ENCODE measurements at places on chromosomes 1 and 21. TPM values are rescaled to one million over a fixed set of nuclear protein-coding genes. Genes with fewer than 3 reads are reported as not detected.

- no peak for DNase-seq
Measured at GRCh38 chr1:15220825-15221431, 26.1 kb upstream of the FHAD1 start.

- no peak for DNase-seq
Measured at GRCh38 chr1:25711555-25712298, 88.3 kb upstream of the SELENON start.

- DNase-seq = no peak
Measured at GRCh38 chr1:110148961-110149360, 1.3 kb upstream of the SLC6A17 start.

Gene SLC44A5
- 162 TPM for total RNA-seq

- DNase-seq = no peak
Measured at GRCh38 chr1:84603941-84604830, 29.9 kb upstream of the CTBS start.

Gene RRP15
- total RNA-seq = 21.6 TPM

Gene LY9
- not detected for total RNA-seq

- DNase-seq = no peak
Measured at GRCh38 chr1:3000671-3001470, 20.4 kb upstream of the ACTRT2 start.

DNA sequence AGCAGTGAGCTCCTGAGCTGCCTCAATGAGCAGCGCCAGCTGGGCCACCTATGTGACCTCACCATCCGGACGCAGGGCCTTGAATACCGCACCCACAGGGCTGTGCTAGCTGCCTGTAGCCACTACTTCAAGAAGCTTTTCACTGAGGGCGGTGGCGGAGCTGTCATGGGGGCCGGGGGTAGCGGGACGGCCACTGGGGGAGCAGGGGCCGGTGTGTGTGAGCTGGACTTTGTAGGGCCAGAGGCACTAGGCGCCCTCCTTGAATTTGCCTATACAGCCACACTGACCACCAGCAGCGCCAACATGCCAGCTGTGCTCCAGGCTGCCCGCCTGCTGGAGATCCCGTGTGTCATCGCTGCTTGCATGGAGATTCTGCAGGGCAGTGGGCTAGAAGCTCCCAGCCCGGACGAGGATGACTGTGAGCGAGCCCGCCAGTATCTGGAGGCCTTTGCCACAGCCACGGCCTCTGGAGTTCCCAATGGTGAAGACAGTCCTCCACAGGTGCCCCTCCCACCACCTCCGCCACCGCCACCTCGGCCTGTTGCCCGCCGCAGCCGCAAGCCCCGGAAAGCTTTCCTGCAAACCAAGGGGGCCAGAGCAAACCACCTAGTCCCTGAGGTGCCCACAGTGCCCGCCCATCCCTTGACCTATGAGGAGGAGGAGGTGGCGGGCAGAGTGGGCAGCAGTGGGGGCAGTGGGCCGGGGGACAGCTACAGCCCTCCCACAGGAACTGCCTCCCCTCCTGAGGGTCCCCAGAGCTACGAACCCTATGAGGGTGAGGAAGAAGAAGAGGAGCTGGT is 12.3 kb downstream of the ZBTB7B start:
- no peak for DNase-seq

Gene GBP1
- 1.2 TPM for total RNA-seq

GRCh38 chr1:3364983-3365382 is 89.5 kb upstream of the ARHGEF16 start:
- DNase-seq = no peak

All from frontal cortex (tissue), 4 donors.